ENCODE measurements at places on chromosomes 4 and X.

- DNase-seq, result no peak
These were observed 33.1 kb downstream of the GAK start for GRCh38 chr4:898869-899555.

DNA sequence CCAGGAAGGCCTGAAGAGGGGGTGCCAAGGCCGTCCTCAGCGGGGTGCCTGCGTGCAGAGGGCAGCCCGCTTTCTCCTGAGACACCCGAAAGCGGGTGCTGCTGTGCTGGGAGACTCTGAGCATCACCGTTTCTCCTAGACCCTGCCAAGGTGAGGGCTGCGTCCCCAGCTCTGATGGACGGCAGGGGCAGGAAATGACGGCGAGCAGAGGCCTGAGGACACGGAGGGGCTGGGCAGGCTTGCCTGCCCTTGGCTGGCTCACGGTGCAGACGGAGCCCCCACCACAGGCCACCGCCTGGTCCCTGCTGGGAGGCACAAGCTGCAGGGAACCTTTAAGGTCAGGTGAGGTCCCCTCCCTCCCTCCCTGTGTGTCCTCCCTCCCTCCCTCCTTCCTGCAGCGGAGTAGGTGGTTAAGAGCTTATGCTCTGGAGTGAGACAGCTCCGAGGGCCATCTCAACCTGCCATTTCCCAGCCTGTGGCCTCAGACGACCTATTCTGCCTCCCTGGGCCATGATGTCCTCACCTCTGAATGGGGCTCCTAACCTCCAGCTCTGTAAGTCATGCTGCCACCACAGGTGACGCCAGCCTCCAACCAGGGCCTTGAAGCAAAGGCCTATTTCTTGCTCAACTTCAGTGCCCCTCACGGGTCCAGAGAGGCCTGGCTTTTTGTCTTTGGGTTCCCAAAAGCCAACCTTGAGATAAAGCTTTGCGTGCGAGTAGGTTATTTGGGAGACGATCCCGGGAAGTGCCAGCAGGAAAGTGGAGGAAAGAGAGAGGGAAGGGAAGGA lies 54.2 kb upstream of the GRPEL1 start:
- DNase-seq, result no peak

GRCh38 chr4:97507587-97508245 lies 635.6 kb downstream of the STPG2 start:
- DNase-seq, result peak; percentile 63

GRCh38 chr4:181529537-181529936 lies 713.7 kb upstream of the TENM3 start:
- no peak for DNase-seq

Measured in endothelial cell of umbilical vein (primary cell).